Thymus (tissue), 14 donors: ENCODE measurements at places on chromosomes 4 and X. TPM values are rescaled to one million over a fixed set of nuclear protein-coding genes. Genes with fewer than 3 reads are reported as not detected.

CLTRN gene
- total RNA-seq, result 0.28 TPM

GLOD5 gene
- not detected for total RNA-seq

DOK7 gene
- total RNA-seq, result 0.33 TPM

RNF113A gene
- 28.6 TPM for total RNA-seq
